ENCODE measurements at places on chromosomes 1 and 21.
A peak's percentile ranks its signal among the peaks of the same experiment; 100 is the strongest.

DNA sequence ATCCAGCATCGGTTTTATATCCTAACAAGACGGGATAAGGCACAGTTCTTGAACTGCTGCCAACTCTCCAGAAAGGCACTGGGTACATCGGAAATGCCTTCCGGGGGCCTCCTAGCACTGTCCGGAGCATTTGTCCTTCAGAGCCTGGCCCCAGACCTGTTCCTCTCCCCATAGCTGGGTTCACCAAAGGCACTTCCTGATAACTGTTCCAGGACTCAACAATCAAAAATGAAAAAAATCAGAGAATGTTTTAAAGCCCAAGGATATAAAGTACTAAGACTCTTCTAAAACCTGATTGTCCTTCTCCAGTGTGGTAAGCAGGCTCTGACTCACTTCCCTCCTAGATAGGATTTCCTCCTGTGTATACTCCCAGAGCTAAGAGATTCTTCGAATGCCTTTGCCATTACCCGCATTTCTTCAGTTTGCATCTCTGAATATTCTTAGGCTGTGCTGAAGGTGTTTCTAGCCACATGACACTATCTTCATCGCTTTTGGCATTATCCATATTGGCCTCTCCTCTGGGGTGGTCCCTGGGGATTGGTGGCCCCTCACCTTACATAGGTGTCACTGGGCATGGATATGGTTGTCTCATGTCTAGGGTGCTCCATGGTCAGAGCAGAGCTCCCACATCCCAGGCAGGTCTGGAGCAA, 112.9 kb downstream of the ZBTB18 start:
- H3K4me3 ChIP-seq, result no peak overlapping the region
- H3K4me1 ChIP-seq, result no peaks in the 10 kb centered on the region
- H3K27me3 ChIP-seq, result no peaks in the 10 kb centered on the region

GRCh38 chr1:79603843-79604242, 597.3 kb upstream of the ADGRL4 start:
- H3K36me3 ChIP-seq, result no peaks in the 10 kb centered on the region
- no peaks in the 10 kb centered on the region for H3K27me3 ChIP-seq
- H3K4me1 ChIP-seq, result no peaks in the 10 kb centered on the region
- no peak overlapping the region for H3K27ac ChIP-seq

DNA sequence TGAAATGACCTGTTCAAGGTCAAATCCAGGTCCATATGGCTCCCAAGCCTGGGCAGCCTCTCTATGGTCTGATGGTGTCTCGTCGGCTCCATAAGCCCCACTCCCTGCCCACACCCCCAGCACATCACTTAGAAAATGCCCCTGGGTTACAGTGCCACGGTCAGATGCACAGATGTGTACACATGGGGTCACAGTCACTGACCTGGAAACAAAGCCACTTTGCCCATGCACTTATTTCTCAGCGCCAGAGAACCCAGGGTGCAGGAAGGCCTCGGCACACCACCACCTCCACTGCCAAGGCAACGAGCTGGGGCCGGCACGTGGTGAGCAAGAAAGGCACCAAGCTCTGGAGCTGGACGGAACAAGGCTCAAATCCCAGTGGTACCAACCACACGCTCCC, 24.7 kb downstream of the IFFO2 start:
- peaks cover 97% of the 10 kb centered on the region for H3K4me1 ChIP-seq
- peak overlapping the region; percentile 61 for H3K27ac ChIP-seq
- H3K4me3 ChIP-seq, result peak overlapping the region; percentile 35
- no peak for DNase-seq

GRCh38 chr1:201172999-201173610, 17.5 kb upstream of the IGFN1 start:
- peak; percentile 14 for DNase-seq
- no peak overlapping the region for H3K27ac ChIP-seq
- H3K4me1 ChIP-seq, result peaks cover 32% of the 10 kb centered on the region
- H3K4me3 ChIP-seq, result no peak overlapping the region
- no peaks in the 10 kb centered on the region for H3K36me3 ChIP-seq

DNA sequence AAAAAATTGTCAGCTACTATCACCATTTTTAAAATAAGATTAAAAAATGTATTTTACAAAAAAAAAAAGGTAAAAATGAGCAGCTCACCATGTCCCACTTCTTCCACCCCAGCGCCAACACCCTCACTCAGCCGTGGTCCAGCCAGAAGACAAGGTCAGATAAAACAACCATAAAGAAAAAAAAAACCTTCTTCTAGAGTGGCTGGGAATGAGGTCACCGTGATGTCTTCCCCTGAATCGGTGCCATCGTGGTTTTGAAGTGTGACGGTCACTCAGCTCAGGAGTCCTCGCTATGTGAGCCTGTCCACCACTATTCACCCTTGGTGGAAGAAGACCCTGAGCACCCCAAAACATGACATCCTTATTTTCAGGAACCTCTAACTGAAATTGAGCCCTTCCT, 38.1 kb downstream of the B3GALT5 start:
- H3K27ac ChIP-seq, result no peak overlapping the region
- no peaks in the 10 kb centered on the region for H3K36me3 ChIP-seq
- H3K4me1 ChIP-seq, result no peaks in the 10 kb centered on the region
- H3K4me3 ChIP-seq, result no peak overlapping the region
- DNase-seq, result no peak

DNA sequence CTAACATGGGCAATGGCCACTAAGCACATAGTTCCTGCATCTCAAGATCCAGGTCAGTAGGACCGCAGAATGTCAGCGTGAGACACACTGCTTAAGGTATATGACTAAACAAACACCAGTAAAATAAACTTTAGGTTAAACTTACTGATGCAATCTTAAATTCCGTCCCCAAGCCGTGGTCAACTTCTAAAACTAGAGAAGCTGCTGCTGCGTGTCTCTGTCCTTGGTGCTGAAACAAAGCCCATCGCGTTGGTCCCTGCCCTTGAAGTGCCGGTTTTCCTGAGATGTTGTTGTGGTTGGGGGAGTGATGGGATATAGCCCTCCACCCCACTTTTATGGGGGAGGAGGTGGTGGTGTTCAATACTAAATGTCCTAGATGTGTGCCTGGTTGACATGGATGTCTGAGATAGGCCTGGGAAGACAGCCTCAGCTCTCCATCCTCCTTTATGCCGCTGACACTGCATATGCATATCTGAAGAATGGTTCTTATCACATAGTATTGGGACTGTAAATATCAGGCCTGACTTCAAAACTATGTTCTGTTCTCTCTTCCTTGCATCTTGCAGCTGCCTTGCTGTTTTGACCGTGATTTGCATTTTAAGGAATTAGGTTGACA, 72.0 kb upstream of the KCNA3 start:
- no peak overlapping the region for H3K4me3 ChIP-seq
- H3K4me1 ChIP-seq, result no peaks in the 10 kb centered on the region
- H3K27me3 ChIP-seq, result peaks cover 13% of the 10 kb centered on the region
- H3K36me3 ChIP-seq, result no peaks in the 10 kb centered on the region
- H3K27ac ChIP-seq, result no peak overlapping the region

DNA sequence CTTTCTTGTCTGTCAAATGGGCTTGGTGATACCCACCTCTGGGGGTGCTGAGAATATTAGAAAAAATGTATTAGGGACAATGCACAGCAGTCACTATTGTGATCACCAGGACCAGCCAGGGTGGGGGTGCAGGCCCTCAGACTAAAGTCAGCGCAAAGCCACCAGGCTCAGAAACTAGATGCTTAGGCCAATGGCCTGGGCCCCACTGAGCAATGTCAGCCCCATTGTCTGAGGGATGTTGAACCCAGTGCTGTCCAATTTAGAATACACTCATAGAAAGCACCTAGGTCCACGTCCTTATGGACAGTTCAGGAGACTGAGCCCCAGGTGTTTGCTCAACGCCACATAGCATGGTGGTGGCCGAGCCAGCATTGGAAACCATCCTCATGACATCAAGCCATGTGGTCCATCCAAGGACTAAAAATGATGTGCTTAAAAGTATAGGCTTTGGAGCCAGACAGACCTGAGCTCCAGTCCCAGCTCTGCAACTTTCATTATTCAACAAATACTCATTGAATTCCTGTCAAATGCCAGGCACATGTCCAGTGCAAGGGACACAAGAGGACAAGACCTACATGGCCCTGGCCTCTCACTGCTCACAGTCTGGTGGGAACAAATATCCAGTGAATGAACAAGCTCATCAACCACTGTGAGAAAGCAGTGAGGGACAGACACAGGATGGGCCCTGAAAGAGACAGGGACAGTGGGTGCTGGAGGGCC, 273.8 kb downstream of the MATN1 start:
- H3K4me1 ChIP-seq, result no peaks in the 10 kb centered on the region
- no peak for DNase-seq
- no peak overlapping the region for H3K4me3 ChIP-seq

DNA sequence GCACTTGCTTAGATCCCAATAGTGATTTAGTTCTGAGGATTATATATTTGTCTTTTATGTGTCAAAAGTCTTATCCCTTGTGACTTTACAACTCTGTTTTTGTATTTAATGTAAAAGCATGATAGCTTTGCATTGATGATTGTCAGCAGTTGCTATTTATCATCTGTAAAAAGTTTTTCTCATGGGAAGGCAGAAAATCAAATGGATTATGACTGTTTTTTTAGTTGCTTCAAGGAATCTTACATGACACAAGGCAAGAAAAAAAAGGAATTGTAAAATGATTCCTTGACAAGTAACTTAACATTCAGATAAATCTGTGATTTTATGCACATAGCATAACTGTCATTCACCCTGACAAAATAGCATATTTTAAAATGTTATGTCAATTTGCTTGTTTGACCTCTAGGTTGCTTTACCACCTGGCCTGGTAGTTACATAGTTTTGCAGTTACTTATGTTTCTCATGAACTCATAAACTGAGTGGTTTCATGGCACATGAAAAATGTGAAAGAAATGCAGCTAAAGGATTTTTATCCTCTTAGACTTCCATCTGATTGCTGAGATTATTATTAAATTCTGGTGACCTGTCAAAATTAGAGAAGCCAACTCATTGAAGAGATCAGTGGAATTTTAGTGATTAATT, 622.6 kb downstream of the ADGRL2 start:
- H3K27ac ChIP-seq, result no peak overlapping the region
- no peak for DNase-seq
- no peaks in the 10 kb centered on the region for H3K4me1 ChIP-seq
- H3K36me3 ChIP-seq, result no peaks in the 10 kb centered on the region
- no peaks in the 10 kb centered on the region for H3K27me3 ChIP-seq
- no peak overlapping the region for H3K4me3 ChIP-seq

DNA sequence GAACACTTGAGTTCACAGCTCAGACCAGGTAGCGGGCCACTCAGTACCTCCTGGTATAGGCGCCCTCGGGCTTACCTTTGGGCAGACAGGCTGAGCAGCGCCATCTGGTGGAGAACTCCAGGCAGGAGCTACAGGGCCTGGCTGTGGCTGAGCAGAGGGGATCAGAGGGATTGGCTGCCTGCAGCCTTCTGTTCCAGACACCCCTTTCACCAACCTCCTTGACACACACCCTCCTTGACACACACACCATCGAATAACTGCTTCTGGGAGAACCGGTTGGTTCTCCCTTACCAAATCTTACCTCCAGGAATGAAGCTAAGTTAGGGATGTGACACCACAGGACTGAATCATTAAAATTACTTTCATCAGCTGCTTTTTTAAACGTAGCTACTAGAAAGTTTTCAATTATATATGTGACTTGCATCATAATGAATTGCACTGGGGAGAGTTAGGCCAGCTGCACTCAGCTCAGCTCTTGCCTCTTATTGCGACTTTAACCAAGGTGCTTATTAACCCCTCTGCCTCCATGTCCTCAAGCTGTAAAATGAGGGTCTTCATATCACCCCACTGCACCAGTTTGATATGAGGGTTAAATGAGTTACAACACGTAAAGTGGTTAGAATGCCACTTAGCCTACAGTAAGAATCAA, 6.6 kb downstream of the LIN28A start:
- no peaks in the 10 kb centered on the region for H3K4me1 ChIP-seq
- DNase-seq, result peak; percentile 86
- no peaks in the 10 kb centered on the region for H3K36me3 ChIP-seq
- no peak overlapping the region for H3K27ac ChIP-seq
- no peak overlapping the region for H3K4me3 ChIP-seq

DNA sequence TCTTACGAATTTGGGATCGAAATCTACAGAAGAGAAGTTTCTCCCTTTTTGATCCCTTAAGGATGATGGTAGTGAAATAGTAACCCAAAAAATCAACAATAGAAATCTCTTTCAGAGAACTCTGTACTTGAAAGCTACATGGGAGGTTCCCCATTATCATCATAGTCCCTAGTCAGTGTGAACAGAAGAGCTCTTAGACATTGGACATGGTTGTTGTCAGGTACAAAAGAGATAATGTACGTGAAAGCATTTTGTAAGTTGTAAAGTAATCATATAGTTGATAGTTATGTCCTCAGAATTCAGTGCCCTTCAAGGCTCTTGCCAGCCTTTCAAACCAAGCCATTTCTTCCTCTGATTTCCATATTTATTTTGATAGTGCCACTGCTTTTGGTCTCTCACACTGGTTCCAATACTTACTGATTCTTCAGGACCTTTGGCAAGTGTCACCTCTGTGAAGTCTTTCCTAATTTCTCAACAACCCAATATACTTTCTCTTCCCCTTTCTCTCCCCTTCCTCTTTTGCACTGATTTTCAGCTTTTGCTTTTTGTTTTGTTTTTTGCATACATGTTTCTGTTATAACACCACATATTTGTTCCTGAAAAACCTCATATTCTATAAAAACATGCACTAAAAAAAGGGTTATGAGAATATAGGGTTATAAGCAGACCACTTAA, 22.4 kb downstream of the VPS45 start:
- H3K4me1 ChIP-seq, result peaks cover 4% of the 10 kb centered on the region
- no peak for DNase-seq
- no peaks in the 10 kb centered on the region for H3K27me3 ChIP-seq
- H3K36me3 ChIP-seq, result peaks cover 5% of the 10 kb centered on the region
- H3K27ac ChIP-seq, result no peak overlapping the region
- H3K4me3 ChIP-seq, result no peak overlapping the region

DNA sequence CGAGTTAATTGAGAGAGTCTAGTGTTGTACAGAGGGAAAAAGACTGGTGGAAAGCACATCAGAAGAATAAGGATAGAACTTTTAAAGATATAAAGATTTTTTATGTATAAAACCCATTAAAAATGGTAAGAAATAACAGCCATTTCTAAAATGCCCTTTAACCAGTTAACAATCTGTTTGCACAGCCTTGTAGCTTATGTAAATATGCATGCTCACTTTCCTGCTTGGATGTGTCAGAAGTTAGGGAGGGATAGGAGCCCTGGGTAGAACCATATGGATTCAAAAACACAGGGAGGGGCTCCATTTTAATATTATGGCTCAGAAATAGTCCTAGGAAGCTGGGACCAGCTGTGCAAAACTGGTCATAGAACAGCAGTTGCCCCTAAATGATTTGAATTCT, 4.5 kb upstream of the EDEM3 start:
- H3K36me3 ChIP-seq, result peaks cover 1% of the 10 kb centered on the region
- DNase-seq, result no peak

DNA sequence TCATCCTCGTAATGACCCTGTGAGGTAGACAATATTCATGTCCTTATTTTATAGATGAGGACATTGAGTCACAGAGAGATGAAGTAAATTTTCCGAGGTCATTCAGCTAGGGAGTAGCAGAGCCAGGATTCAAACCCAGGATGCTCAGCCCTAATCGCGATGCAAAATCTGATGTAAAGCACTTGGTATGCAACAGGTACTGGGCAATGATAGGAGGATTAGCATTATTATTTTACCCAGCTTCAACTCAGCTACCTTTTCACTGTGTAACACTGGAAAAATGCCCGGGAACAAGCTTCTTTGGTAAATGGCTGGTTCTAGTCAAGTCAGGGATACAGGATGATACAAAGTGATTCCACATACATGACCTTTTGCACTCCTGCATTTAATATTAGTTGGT, 88.7 kb downstream of the ATP1A1 start:
- H3K36me3 ChIP-seq, result no peaks in the 10 kb centered on the region
- DNase-seq, result no peak
- H3K27ac ChIP-seq, result no peak overlapping the region
- no peak overlapping the region for H3K4me3 ChIP-seq

- H3K4me1 ChIP-seq, result peaks cover 42% of the 10 kb centered on the region
- no peak for DNase-seq
- H3K27ac ChIP-seq, result peak overlapping the region; percentile 85
Measured at GRCh38 chr1:36279110-36279788, 26.9 kb upstream of the SH3D21 start.
